ENCODE measurements at places on chromosomes 5 and 9.

- DNase-seq, result no peak
Measured at GRCh38 chr9:135363596-135363995, 116.0 kb upstream of the PPP1R26 start.

- DNase-seq, result no peak
Measured at GRCh38 chr5:109411627-109412026, 1.9 kb upstream of the PJA2 start.

GRCh38 chr5:173592050-173592669 is 24.3 kb downstream of the BOD1 start:
- no peak for DNase-seq

DNA sequence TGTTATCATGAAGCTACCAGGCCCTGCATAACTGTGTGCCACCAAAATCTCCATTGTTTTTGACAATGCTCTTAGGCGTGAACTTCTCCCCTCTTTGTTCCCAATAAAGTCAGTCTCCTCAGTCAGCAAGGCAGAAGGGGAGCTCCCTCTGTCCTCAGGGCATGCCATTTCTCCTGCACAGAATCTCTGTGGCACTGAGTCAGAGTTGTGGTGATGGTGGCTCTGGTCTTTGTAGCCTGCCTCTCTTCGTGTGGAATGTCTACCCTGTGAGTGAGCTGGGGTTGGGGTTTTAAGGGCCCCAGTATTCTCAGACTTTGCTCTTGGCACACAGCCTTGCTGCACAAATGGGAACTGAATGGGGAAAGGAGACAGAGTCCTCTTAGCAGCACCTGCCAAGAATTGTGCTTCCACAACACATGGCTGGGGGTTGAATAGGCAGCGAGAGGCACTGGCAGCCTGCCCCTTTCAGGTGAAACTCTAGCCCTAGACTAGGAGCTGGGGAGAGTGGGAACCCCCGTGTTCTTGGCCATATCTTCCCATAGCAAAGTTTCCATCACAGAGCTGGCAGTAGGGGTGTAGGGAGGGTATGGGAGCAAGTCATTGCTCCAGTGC is 146.6 kb downstream of the SH3GL2 start:
- DNase-seq, result no peak

DNA sequence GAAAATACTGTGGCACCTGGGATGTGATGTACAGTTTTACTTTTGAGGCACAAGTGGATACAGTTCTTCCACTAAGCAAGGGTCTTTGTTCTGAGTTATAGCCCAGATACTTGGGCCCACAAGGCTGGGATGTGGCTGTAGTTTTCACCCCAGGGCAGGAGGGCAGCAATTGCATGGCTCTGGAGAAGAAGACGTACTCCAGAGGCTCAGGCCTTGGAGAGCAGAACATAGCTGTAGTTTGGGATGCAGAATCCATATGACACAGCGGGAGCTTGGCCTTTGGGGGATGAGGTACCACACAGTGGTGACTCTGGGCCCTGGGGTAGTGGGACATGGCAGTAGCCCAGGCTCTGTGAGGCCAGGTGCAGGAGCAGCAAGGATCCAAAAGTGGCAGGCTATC is 110.8 kb upstream of the FSTL4 start:
- DNase-seq, result no peak
